ENCODE measurements at places on chromosomes 5 and 9.

DNA sequence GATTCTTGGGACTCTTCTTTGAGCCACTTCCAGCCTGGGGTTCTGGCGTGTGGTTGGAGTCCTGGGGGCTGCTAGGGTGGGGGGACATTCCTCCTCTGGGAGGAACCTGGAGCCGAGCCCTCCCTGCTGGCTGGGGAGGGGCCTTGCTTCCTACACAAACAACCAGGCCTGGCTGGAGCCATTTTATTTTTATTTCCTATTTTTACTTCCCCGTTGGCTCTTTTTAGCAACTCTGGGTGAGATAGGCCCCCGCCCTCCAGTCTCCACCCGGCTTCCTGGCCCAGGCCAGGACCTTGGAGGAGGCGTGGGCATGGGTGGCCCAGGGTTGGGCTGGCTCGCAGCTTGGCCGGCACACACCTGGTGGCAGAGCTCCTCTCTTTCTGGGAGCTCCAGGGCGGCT lies 15.1 kb downstream of the RXRA start:
- no peak for DNase-seq

DNA sequence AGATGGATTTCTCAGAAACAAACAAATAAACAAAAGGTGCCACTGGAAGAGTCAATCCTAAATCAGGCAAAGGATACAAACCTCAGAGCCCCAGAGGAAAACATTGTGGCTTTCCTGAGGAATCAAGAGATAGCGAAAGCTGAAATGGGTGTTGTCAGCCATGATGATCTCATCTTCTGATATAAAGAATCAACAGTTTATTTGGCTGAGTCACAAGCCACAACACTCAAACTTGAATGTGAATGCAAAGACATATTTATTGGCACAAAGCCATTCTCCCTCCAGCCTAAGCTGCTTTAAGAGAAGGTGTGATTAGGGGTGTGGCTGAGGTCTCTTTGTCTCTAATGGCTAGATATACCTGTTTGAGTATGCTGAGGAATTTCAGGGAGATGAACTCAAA lies 73.3 kb upstream of the NREP start:
- DNase-seq, result peak; percentile 54

GRCh38 chr9:136754059-136754572 lies 3.9 kb downstream of the LCN8 start:
- DNase-seq, result peak; percentile 88

GRCh38 chr9:128244837-128245231 lies 31.0 kb downstream of the GOLGA2 start:
- DNase-seq, result no peak

- no peak for DNase-seq
Observed at GRCh38 chr5:135391116-135391868, 7.7 kb downstream of the MACROH2A1 start.

GRCh38 chr5:126868338-126869004 lies 91.5 kb downstream of the LMNB1 start:
- DNase-seq, result no peak

DNA sequence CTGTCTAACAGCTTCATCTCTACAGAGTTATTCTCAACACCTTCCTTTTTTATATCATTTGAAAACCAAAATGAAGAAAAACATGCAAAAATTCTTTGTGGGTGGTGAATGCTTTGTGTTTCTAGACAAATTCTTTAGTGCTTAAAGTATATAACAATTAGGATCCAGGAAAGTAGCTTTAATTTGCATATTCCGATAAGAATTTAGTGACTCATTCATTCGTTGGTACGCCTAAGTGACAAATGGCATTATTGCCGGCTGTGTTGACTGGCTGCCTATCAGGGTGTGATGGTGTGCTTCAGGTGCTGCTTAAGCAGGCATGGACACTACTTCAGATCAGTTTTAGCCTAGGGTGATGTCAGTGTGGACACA lies 35.2 kb downstream of the LMNB1 start:
- no peak for DNase-seq

DNA sequence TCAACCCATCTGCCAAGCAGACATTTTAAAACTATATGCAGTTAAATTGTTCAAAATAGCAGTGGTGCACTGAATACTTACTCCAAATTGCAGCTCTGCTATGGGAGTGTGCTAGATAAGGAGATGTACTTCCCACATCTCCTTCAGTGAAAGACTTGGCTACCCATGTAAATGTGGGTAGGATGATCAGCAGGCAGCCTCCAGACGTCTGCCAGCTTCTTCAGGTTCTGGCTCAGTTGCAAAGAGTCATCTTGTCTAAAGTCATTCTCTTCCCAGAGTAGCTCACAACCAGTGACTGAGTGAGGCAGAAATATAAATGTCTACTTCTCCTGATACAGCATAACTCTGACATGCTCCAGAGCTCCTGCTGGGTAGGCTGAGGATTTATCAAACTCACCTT lies 1050.0 kb upstream of the CDH10 start:
- no peak for DNase-seq

DNA sequence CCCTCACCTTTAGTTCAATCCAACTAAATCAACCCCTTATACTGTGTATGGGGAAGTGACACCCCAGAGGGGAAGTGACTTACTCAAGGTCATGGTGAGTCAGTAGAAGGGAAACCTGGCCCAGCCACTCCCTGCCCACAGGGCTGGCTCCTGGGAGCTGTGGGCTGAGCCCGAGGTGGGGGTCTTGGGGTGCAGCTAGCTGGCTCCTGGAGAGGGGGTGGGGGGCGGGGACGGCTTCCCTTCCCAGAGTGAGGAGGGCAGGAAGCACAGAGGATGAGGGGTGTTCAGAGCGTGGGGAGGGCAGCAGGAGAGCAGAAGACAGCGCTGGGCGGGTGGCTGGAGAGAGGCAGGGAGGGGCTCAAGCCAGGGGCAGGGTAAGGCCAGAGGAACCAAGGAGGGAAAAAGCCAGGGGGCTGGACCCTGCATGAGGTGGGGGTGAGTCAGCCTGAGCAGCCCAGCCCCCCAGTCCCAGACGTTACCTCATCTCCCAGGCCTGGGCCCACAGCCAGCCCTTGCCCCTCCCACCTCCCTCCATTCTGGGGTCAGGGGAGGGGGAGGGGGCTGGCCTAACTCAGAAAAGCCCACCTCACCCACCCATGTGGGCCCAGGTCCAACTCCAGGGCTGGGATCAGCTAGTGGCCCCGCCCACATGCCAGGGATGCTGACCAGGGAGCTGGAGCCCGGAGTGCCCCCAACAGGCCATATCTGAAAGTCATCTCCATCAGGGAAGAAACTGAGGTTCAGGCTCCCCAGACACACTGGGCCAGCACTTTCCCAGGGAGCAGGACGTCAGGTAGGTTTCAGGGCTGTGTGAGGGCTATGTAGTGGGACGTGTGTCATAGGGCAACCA lies 2.8 kb downstream of the PDLIM7 start:
- DNase-seq, result no peak

- no peak for DNase-seq
Observed at GRCh38 chr5:39093352-39093751, 19.2 kb upstream of the RICTOR start.

- no peak for DNase-seq
Observed at GRCh38 chr9:134212809-134213507, 48.6 kb upstream of the RNU6ATAC start.

GRCh38 chr5:160133071-160133917 lies 14.0 kb upstream of the PWWP2A start:
- DNase-seq, result peak; percentile 17

DNA sequence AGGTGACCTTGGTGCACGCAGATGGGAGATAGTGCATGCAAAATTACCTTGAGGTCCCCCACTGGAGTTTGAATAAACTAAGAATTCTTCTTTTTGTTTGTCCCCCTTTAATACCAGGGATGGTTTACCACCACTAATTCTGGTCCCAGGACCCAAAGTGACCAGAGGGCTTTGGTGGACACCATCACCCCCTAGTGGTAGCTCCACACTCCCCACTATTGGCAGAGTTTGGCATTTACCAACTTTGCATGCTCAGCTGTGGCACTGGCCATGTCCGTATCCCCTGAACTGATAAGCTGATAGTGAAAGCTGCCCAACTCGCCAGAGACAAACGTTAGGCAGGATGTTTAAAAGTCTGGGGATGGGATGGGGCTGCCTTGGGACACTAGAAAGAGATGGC lies 3.3 kb downstream of the ASTN2 start:
- peak; percentile 85 for DNase-seq

Measured in DMS53 (cell line).